ENCODE measurements at places on chromosomes 16 and 17. TPM values are rescaled to one million over a fixed set of nuclear protein-coding genes. Genes with fewer than 3 reads are reported as not detected.

CKLF gene
- total RNA-seq: 25.0 TPM

DNAH3 gene
- 1.0 TPM for total RNA-seq

CCDC144A gene
- 1.2 TPM for total RNA-seq

DNA sequence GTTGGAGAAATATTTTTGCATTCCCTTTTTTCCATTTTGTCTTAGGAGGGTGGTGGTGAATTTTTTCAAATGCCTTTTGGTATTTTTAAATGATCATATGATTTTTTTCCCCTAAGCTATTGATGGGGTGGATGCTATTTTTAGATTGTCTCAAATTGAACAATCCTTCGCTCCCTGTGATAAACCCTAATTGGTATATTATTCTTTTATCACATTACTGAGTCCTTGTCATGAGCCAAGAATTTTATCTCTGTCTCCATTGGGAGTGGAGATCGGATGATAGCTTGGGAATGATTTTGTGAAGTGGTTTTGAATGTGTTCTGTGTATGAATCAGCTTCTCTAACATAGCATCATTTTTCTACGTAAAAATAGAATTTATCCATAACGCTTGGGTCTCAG lies 15.4 kb downstream of the NECAB2 start:
- no peaks in the 10 kb centered on the region for H3K27me3 ChIP-seq
- H3K27ac ChIP-seq: no peak overlapping the region
- no peak for DNase-seq
- no peaks in the 10 kb centered on the region for H3K36me3 ChIP-seq
- no peak overlapping the region for H3K4me3 ChIP-seq
- H3K4me1 ChIP-seq: no peaks in the 10 kb centered on the region

- H3K4me1 ChIP-seq: peaks cover 3% of the 10 kb centered on the region
- peak overlapping the region; percentile 81 for H3K27ac ChIP-seq
- no peaks in the 10 kb centered on the region for H3K36me3 ChIP-seq
- no peak for DNase-seq
Observed at GRCh38 chr17:1629504-1630310, 1.1 kb upstream of the SLC43A2 start.

- peaks cover 3% of the 10 kb centered on the region for H3K4me1 ChIP-seq
- H3K36me3 ChIP-seq: no peaks in the 10 kb centered on the region
- H3K4me3 ChIP-seq: no peak overlapping the region
- H3K27me3 ChIP-seq: no peaks in the 10 kb centered on the region
Observed at GRCh38 chr16:87535855-87536794, 43.3 kb upstream of the ZCCHC14 start.

DNA sequence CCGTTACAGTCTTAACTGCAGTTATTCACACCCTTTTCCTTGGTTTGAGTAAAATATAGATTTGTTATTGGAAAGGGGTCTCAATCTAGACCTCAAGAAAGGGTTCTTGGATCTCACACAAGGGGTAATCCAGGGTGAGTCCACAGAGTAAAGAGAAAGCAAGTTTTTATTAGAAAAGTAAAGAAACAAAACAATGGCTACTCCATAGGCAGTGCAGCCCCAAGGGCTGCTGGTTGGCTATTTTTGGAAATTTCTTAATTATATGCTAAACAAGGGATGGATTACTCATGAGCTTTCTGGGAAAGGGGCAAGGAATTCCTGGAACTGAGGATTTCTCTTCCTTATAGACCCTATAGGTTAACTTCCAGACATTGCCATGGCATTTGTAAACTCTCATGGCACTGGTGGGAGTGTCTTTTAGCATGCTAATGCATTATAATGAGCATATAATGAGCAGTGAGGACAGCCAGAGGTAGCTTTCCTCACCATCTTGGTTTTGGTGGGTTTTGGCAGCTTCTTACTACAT lies 24.5 kb upstream of the MILR1 start:
- no peaks in the 10 kb centered on the region for H3K27me3 ChIP-seq
- DNase-seq: no peak
- no peak overlapping the region for H3K4me3 ChIP-seq
- H3K27ac ChIP-seq: no peak overlapping the region
- H3K4me1 ChIP-seq: no peaks in the 10 kb centered on the region

GRCh38 chr16:17204206-17204605 lies 266.6 kb downstream of the XYLT1 start:
- H3K4me1 ChIP-seq: no peaks in the 10 kb centered on the region
- no peaks in the 10 kb centered on the region for H3K27me3 ChIP-seq
- DNase-seq: no peak
- no peak overlapping the region for H3K4me3 ChIP-seq

DNA sequence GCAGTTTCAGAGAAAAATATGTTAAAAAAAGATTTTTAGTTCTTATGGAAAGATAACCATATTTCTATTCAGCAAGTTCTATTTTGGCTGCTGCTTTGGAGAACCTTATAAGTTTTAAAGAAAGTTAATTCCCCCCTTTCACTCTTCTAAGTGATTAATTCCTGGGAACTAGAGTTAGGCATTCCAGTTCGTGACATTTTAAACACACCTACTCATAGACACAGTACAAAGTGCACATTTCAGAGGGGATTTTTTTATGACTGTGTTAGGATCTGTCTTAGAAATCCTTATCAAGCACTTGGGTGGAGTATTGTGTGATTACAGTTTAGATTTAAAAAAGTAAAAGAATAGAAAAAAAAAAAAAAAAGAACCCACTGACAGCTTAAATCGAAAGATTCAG lies 3.5 kb upstream of the CDH11 start:
- no peaks in the 10 kb centered on the region for H3K27me3 ChIP-seq
- H3K4me3 ChIP-seq: no peak overlapping the region
- peak overlapping the region; percentile 100 for H3K27ac ChIP-seq
- DNase-seq: no peak
- no peaks in the 10 kb centered on the region for H3K36me3 ChIP-seq
